ENCODE measurements at places on chromosomes 1 and 21.

DNA sequence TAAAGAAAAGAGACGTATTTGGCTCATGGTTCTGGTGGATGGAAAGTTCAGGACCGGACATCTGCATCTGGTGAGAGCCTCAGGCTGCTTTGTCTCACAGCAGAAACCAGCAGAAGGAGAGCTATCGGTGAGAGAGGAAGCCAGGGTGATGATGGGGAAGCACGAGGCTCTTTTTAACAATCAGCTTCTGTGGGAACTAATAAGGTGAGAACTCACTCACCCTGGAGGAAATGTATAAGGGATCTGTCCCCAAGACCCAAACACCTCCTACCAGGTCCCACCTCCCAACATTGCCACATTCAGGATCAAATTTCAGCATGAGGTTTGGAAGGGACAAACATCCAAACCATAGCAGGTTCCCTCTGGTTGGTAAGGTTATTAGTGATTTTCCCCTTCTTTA lies 32.8 kb downstream of the ASTN1 start:
- DNase-seq: no peak

GRCh38 chr1:153937331-153937730 lies 9.2 kb downstream of the DENND4B start:
- DNase-seq: no peak

DNA sequence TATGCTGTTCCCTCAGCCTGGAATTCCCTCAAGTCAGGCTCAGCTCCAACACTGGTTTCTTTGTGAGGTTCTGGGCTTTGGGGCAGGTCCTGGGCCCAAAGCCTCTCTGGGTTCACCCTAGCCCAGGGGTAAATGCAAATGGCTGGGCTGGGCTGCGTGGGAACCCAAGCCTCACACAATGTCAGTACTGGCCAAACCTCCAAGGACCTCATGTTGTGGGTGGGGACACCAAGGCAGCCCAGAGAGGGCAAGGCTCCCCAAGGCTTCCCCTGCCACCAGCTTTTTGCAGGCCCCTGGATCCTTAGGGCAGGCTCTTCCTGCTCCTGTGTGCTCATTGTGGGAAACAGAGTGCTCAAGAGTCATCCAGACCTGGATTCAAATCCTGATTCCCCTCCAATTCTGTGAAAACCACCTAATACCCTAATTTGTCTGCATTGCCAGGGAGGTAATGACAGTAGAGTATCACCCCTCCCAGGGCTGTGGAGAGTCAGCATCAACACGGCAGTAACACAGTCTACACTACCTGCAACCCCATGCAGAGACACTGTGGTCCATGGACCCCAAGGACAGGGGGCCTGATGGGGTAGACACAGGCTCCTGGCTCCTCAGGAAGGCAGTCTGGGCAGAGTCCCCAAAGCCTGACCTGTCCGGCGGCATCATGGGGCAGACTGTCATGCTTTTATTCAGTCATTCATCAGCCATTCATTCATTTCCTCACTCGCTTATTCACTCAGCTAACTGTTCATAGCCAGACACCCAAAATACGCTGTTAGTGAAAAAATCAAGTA lies 85.7 kb downstream of the DMRTB1 start:
- DNase-seq: no peak

DNA sequence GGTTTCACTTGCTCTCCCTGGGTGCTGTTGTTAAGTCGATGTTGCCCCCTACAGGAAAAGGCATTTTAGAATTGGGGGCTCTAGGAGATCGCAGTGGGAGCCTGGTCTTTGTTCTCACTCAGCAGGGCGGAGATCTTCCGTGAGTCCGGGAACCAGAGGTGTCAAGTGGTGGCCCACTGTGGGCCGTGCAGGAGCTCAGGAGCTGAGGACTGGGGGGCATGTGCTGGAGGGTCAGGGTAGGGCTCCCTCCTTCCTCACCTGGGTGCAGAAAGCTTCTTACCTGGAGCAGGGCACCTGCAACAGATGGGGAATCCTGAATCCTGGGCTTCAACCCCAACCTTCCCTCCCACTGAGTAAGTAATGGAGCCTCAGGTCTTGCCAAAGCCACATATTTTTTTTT lies 392.7 kb downstream of the NPHP4 start:
- DNase-seq: no peak

DNA sequence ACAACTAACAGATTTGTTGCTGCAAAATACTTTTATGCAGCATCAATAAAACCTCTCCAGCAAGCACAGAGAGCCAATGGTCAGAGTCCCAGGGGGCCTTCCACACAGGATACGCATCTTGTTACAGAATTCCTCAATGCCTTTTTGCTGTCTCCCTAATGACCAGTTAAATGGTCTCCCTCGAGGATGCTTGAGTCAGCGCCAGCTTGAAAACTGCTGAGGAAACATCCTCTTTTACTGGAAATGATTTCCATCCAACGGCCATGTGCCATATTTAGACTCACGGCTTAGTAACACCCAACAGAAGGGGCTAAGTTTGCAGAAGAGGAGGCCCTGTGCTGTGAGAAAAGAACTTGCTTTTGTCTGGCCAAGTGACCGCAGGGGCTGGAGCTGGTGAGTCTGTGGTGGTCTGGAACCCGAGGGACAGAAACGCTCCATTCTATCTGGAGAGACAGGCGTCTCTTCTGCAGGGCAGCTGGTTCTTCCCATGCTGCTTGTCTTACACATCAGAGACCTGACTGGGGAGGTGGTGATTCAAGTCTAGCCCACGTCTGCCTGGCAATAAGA lies 496.4 kb downstream of the SETD4 start:
- no peak for DNase-seq
